ENCODE measurements at places on chromosomes 11 and 22.

DNA sequence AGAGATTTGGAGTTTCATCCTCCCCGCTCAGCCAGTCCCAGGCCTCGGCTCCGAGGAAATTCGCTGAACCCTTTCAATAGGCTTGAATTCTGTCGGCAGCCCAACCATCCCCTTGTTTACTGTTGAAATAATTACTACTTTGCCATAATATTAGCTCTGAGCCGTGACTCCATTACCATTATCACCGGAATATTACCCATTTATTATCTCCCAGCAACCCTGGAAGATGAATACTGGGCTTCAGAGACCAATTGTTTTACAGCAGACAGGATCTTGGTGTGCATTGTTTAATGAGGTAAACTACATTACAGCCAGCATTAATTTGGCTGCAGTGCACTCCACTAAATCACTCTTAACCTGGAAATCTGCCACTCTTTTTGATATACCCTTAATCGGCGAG, 867.4 kb downstream of the NTM start:
- no peak for DNase-seq

GRCh38 chr11:88806410-88806809, 259.4 kb downstream of the GRM5 start:
- no peak for DNase-seq

DNA sequence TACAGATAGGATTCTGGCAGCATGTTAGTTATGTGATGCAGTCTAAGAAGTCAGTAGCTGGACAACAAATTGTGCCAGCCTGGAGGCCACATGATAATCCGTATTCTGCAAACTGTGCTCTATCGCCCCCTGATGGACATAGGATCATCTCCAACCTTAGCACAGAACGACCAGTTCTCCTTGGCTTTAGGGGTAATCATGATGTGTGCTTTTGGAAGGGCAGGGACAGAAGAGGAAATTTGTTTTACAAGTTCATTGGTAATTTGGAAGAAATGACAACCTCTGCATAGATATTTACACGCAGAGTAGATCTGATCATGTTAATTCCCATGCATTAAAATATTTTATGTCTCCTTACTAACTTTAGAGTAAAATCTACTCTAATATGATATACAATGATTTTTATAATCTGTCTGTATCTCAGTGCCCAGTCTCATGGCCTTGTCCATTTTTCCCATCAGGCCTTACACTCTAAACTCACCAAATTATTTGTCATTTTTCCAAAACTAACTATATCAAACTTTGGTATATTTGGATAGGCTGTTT, 12.1 kb downstream of the OR10D3 start:
- no peak for DNase-seq

- DNase-seq: no peak
Observed at GRCh38 chr11:13354335-13354734, 76.7 kb downstream of the BMAL1 start.

GRCh38 chr11:12110714-12111548, 541 bp downstream of the MICAL2 start:
- DNase-seq: no peak

DNA sequence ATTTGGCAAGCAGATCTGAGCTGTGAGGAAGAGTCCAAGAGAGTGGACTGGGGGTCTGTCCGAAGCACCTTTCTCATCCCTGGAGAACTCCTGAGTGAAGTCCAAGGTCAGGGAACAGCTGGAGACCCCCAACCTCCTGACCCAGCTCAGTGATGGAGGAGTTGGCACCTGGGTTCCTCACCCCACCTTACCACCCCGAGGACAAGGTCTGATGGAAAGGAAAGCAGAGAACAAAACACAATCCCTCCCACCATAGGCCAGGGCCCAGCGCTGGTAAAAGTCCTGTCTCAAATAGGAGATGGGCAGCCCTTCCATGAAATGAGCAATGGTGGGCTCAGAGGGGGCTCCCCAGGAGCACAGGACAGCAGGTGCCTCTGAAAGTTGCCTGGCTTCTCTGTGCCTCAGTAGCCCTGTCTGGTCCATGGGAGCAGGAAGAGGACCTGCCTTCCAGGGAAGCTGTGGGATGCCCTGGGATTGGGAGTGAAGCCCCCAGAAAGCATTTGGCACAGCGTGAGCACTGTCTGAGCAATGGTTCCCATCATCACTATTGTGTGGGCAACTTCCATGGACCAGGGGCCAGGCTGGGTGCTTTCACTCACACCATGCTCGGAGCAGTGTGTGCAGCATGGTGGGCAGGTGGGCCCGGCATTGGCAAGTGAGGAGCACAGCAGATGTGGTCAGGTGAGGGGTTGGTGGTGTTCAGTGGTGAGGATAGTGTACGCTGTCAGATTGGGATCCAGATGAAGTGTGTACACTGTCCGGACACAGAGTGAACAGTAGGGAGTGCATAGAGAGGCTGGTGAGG, 7.5 kb downstream of the TRIM29 start:
- DNase-seq: no peak

GRCh38 chr22:37519268-37520195, at the start of gene CARD10:
TSS of gene CARD10 (minus strand) at chr22:37519415. CDS start at chr22:37519200, 215 bp downstream.
- no peak for DNase-seq
